ENCODE measurements at places on chromosomes 5 and 9. TPM values are rescaled to one million over a fixed set of nuclear protein-coding genes. Genes with fewer than 3 reads are reported as not detected.

Gene CDH9
- not detected for total RNA-seq

Gene SLCO6A1
- not detected for total RNA-seq

Gene ANKRD20A1
- total RNA-seq, result 0.19 TPM

Gene IFNA14
- not detected for total RNA-seq

Gene FOXD4L3
- not detected for total RNA-seq

Gene P4HA2
- 37.7 TPM for total RNA-seq

Gene CCDC187
- total RNA-seq, result not detected

Gene PLAC8L1
- total RNA-seq, result not detected

Gene HMMR
- total RNA-seq, result 1.0 TPM

Gene GABRB2
- total RNA-seq, result 1.9 TPM

GRCh38 chr5:118863345-118863744 is 125.0 kb downstream of the DTWD2 start:
- DNase-seq, result no peak

DNA sequence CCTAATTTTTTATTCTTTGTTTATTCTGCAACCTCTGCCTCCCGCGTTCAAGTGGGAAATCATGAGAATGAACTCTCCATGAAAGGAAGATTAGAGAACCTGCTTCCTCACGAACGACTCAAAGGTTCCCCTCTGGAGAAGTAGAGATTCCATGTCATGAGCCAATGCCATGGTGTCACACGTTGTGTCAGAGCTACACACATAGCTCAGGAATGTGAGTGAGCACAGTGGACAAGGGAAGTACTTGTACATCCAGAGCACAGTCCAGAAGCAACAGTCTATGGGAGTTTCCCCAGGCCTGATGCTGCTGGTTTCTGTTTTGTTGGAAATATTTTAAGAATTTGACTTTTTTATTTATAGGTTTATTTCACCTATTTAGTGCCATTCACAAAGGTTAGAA is 26.8 kb upstream of the PPP2CA start:
- no peak for DNase-seq

DNA sequence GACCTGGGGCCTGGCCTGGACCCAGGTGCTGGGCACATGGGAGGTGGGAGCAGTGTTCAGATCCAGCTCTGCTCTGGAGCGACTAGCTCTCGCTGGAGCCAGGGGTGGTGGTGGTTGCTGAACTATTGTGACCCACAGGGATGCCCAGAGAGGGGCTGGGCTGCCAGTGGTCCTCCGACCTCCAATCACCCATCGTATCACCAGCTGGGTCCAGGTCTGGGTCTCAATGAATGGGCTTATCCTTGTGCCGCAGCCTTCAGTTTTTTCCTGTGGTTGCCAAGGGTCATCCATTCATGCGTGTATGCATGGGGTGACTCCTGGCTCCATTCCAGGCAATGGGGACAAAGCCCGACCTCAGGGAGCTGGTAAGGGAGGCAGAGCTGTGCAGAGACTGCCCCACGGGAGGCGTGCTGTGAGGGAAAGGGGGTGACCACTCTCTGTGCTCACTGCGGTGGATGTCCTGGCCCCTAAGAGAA is 68.6 kb upstream of the RNF130 start:
- DNase-seq, result peak; percentile 5

DNA sequence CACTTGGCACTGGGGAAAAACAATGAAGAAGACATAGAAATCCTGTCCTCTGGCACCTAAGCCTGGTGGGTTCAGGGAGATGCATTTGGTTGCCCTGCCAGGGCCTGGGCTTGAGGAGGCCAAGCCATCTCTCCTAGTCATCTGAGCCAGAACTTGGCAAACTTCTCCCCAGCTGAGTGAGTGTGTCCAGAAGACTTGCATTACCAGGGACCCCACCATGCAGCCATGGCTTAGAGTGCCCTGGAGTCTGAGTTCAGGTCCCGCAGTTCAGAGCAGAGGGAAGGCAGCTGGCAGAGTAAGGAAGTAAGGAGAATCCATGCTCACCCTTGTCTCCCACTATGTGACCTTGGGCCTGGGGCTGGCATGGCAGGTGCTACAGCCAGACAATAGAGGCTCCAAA is 37.4 kb upstream of the FCN1 start:
- no peak for DNase-seq

- DNase-seq, result no peak
These were observed 248.9 kb downstream of the ADGRV1 start for GRCh38 chr5:90807496-90807895.

DNA sequence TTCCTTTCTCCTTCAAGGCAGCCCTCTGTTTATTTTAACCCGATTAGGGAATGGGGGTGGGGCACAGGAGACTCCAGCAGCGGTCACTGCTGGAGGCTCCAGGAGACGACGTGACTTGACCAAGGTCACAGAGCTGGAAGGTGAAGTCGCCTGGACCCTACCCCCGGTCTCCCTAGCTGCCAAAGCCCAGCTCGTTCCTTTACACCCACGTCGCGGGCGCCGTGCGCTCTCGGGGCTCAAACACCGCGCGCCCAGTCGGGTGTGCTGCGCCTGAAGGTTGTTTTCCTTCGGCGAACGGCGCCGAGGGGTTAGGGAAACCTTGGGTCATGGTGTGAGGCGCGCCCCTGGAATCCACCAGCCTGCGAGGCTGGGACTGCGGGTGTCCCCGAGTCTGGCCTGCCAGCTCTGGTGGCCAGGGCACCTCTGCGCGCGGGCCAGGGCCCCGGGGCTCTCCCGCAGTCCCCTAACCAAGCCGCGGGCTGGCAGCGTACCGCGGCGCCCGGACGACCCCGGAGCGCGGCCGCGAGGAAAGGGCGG is 747 bp upstream of the UNC5A start:
- no peak for DNase-seq

GRCh38 chr9:124205686-124206352 is 51.9 kb upstream of the NEK6 start:
- no peak for DNase-seq

DNA sequence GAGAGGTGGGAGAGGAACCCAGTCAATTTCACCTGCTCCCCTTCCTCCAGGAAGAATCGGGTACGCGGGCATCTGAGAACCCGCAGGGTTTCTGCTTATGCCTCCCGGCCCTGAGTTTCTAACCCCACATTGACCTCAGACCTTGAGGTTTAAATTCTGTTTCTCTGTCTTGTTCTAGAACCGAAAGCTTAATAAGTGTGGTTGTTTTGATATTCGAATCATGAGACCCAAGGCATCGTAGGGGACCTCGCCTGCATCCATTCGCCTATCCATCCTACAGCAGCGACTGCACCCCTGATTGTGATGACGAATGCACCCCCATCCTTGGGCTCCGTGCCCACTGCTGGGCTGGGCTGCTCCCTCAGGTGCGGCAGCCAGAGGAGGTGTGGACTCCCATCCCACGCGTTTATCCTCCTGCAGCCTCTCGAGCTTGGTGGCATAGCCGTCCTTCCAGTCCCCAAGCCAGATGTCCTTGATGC is 80.8 kb upstream of the IER5L start:
- DNase-seq, result no peak

- no peak for DNase-seq
These were observed 180.1 kb downstream of the MACROH2A1 start for GRCh38 chr5:135218790-135219568.

- no peak for DNase-seq
These were observed 58.8 kb upstream of the TMEM171 start for GRCh38 chr5:73061593-73061992.

GRCh38 chr5:161544350-161544765 is 2.2 kb downstream of the GABRB2 start:
- no peak for DNase-seq

- no peak for DNase-seq
These were observed 373 bp upstream of the PHYKPL start for GRCh38 chr5:178232920-178233429.

- DNase-seq, result no peak
These were observed 16.4 kb upstream of the FBP1 start for GRCh38 chr9:94655739-94656138.

DNA sequence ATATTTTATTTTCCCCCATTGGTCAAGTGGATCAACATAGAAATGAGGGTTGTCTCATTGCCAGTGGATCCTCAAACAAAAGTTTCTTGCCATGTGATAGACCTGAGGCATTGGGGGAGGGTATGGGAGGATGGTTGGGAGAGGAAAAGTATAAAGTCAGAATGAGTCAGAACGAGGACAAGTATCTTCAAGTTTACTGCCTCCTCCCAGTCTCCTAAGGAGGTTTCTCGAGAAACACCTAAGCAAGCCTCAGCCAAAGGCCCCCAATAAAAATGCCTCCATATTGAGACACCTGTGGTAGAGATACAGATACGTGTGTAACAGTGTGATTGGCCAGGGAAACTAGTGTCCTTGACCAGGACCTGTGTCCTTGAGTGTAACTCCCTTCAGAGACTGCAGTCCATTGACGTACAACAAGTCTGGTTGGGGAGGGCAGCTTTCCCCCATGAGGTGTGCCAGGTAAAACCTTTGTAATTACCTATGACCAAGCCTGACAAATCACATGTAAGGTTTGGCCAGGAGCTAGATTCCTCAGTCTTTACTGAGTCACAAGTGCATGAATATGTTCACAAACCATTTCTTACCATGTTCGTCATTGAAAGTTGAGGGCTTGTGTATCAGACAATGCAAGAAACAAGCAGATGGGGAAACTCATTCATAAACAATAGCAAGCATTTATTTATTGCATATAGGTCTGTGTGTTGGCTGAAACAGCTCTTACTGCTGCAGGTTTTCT is 198.6 kb upstream of the SH3GL2 start:
- DNase-seq, result no peak

GRCh38 chr9:1881708-1882295 is 133.3 kb upstream of the SMARCA2 start:
- no peak for DNase-seq

Data from omental fat pad (tissue), 4 donors.